ENCODE measurements at places on chromosomes 3 and 15.

GRCh38 chr3:71300951-71301393 lies 282.6 kb downstream of the FOXP1 start:
- DNase-seq: no peak

DNA sequence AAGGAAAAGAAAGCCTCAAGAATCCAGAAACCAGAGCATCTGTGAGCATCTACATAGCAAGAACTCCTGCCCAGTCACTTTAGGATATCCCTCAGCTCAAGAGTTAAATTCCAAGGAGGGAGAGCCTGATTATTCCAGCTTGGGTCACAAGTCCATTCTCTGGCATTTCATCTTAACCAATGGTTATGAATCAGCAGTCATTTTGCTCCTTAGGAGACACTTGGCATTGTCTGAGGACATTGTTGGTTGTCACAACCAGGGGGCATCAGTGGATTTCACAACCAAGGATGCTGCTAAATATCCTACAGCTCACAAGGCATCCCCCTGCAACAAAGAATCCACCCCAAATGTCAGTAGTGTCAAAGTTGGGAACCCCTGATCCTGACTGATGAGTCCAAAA lies 51.0 kb upstream of the LMCD1 start:
- DNase-seq: no peak

- DNase-seq: no peak
Observed at GRCh38 chr15:66830358-66830757, 128.3 kb downstream of the SMAD6 start.

GRCh38 chr15:33064878-33065277 lies 129.6 kb downstream of the FMN1 start:
- DNase-seq: no peak

GRCh38 chr3:178437236-178437635 lies 99.0 kb upstream of the KCNMB2 start:
- no peak for DNase-seq

GRCh38 chr15:59353994-59354416 lies 18.7 kb downstream of the MYO1E start:
- DNase-seq: no peak

- no peak for DNase-seq
Observed at GRCh38 chr15:72770673-72771328, 12.8 kb downstream of the ADPGK start.

- no peak for DNase-seq
Observed at GRCh38 chr3:117763561-117763960, 1054.0 kb downstream of the TUSC7 start.

GRCh38 chr3:13780432-13781176 lies 99.3 kb downstream of the WNT7A start:
- DNase-seq: no peak

- no peak for DNase-seq
Observed at GRCh38 chr3:71384837-71385716, 198.5 kb downstream of the FOXP1 start.

All from Jurkat, Clone E6-1 (cell line).